ENCODE measurements at places on chromosomes 5 and 9.

GRCh38 chr5:36790847-36791246 is 85.7 kb upstream of the NIPBL start:
- DNase-seq, result no peak

DNA sequence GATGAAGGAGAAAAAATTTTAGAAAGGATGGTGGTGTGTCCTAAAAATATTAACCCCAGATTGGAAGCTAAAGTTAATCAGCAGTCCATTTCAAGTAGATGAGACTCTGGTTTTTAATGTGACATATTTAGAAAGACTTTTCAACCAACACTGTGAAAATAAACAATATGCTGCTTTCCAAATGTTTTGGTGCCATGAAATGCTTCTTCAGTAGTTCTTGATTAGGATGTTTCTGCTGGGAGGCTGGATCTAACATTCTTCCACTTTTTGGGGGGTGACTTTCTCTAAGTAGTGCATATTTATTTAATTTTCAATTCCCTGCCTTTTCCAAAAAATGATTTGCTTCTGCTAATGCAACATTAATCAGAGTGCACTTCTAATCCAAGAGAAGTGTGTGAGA is 593.3 kb upstream of the DMAC1 start:
- DNase-seq, result no peak

DNA sequence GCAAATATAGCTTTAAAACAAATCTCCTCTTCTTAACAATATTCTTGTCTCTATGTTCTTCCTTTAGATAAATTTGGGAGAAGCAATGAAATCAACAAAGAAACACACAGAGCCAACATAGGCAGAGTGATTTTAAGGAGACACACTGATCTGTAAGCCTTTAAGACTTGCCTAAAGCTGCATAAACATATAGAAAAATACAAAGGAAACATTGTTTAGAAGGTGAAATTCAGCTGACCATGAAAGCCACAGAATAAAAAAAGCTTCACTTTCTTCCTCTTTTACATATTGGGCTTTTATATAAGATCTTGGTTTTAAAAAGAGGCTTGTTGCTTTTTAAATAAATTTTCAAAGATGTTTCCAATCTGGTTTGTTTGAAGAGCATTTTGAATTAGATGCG is 1277.5 kb downstream of the EFNA5 start:
- DNase-seq, result no peak

DNA sequence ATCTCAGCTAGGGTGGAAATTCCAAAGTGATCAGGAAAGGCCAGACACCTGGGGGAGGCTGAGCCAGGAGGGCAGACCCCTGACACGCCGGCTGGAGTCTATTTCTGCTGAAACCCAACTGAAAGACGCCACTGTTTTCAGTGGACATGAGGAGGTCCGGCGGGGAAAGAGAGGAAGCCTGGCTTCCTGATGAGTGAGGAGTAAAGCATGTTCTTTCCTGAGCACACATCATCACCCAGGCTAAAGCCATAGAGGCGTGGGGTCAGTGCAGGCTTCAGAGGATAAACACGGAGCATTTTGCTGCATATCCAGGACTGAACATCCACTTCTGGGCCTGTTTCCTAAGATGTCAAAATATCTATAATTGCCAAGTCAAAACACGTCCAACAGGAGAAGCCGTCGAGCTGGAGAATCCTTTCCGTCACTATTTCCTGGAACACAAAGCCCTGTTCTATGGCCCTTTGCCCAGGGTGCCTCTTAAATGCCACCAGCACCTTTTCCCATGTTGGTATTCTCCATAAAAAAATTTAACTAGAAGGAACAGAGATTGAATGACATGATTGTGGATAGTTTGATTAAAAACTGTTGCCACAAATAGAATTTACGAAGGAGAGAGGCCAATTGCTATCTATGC is 597.9 kb upstream of the ADAMTS16 start:
- no peak for DNase-seq

GRCh38 chr9:131423171-131423581 is 29.3 kb downstream of the PRRC2B start:
- no peak for DNase-seq

DNA sequence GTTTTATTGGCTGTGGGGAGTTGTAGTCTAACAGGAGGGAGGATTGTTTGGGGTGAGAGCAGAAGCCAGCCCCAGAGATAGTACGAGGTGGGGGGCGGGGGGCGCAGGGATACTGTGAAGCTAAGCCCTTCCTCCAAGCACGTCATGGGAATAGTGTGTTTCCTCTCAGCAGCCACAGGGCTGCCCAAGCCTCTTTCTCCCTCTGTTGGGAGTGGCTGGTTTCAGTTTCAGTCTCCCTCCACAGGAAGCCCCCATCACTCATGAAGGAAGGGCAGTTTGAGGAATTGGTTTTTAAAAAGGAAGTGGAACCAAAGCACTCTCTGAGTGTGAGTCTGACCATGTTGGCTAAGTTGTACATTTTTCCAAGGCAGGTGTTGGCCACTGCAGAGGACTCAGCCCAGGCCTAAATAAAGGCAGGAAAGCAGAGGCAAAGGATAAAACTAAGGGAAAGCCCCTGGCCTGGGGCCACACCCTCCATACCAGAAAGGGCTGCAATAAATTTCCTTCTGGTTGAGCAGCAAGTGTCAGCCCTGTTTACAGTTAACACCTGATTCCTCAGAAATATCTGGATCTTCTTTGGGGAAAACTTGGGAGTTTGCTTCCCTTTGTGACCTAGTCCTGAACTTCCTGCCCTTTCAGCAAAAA is 3.2 kb downstream of the RAB24 start:
- DNase-seq, result peak; percentile 95

DNA sequence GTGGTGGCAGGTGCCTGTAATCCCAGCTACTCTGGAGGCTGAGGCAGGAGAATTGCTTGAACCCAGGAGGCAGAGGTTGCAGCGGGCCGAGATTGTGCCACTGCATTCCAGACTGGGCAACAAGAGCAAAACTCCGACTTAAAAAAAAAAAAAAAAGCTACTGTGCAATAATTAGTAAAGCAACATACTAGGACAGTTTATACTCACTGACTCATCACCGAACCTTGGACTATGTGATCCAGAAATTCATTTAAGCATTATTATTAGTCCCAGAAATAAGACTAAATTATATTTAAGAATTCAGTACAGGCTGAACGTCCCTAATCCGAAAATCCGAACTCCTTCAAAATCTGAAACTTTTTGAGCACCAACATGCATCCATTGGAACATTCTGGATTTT is 37.8 kb downstream of the GOLPH3 start:
- no peak for DNase-seq

- DNase-seq, result no peak
Measured at GRCh38 chr5:135814316-135814715, 20.1 kb upstream of the SLC25A48 start.

- DNase-seq, result no peak
Measured at GRCh38 chr5:160133918-160134304, 14.7 kb upstream of the PWWP2A start.

DNA sequence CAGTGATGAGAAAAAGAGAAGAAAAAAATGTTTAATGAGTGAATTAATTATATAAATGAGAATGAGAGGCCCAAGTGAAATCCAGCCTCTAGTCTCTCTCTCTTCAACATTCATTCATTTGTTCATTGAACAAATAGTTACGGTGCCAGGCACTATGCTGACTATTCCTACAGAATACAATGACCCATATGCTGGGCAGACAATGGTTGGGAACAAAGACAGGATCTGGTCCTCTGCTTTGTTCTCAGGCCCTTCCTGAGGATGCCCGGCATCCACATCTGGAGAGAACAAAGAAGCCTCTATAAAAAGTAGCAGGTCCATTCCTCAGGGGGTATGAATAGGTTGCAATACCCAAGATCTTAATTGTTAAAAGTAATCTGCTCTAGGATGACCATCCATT is 6.9 kb downstream of the ADAM19 start:
- no peak for DNase-seq

- peak; percentile 15 for DNase-seq
Measured at GRCh38 chr5:120152472-120152871, 311.6 kb upstream of the PRR16 start.

DNA sequence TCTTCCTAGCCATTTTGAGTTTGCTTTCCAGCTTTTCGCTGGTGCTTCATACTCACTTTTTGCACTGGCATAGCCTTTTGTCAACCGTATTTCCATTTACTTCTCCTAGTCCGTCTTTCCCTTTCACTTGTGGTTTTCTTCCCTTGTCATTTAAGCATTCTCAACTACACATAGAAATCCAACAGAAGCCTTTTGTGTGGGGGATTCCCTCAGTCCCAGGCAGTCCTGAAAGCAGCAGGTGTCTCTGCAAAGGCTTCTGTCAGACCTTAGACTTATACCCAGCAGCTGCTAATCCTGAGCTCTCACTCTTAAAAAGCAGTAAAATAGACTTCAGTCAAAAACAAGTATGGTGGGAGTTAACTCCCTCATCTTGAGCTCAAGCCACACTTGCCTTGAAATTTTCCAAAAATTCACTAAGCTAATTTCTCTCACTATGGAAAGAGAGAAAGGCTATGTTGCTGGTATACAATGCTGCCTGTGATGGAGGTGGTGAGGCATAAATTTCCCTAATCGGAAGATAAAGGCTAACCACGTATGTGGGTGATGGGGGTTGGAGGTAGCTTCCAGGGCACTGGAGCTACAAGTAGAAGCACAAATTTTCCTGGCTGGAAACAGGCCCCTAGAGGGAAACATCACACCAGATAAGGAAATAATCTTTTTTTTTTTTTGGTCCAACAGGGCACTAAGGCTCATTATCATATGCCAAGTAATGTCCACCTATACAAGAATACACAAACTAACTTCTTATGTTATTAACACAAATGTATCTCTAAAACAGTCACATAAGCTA is 34.8 kb upstream of the IFNK start:
- no peak for DNase-seq

GRCh38 chr5:133129289-133129688 is 77.5 kb downstream of the HSPA4 start:
- no peak for DNase-seq

- no peak for DNase-seq
Measured at GRCh38 chr5:121735618-121736017, 116.1 kb upstream of the FTMT start.
